ENCODE measurements at places on chromosomes 4 and X.

DNA sequence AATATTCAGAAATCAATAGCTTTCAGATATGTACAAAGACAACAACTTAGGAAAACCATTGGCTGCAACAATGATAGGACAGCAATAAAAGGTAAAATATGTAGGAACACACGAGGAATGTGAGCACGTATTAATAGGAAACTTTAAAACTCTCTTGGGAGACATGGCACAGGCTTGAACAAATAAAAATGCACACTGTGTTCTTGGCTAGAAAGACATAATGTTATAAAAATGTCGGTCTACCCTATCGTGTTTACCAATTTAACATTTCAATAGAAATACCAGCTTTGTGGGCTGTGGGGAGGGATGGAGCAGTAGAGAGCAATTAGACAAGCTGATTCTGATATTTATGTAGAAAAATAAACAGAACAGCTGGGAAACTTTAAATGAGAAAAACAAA is 69.0 kb upstream of the FAM9B start:
- DNase-seq: no peak

DNA sequence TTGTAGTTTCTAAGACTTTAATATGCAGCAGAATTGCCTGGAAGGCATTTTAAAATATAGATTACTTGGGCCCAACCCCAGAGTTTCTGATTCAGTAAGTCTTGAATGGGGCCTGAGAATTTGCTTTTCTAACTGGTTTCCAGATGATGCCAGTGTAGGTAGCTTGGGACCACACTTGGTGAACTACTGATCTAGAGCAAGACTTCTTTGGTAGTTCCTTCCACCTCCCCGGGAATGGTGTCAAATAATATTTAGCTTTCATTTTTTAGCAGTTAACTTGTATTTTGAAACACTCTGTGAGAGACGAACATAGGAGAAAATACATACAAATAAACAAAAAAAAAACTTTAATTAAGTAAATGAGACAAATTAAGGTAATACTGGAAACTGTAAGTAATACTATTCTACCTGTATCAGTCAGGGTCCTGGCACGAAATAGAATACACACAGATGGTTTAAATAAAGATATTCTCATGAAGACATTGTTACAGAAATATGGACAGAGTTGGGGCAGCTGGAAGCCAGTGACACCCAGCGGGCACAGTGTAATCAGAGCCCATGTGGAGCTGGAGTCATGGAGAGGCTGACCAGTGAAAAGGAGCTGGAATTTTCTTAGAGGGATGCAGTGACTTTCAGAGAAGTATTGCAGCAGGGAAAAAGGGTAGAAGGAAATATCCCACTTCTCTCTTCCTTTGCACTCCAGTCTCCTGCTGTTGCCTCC is 905.7 kb downstream of the CCSER1 start:
- no peak for DNase-seq

DNA sequence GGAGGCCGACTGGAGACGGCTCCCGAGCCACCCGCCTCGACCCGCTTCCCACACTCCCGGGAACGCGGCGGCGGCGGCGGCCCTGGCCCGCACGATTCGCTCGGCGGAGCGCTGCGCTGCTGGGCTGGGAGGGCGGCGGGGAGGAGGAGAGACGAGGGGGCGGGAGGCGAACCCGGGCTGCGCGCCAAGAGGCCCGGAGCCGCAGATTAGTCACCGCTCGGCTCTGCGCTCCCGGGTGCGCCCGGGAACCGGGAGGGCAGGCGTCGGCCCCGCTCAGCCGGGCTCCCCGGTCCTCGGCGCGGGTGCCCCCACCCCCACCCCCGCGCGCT is 11.2 kb upstream of the BCOR start:
- DNase-seq: no peak

DNA sequence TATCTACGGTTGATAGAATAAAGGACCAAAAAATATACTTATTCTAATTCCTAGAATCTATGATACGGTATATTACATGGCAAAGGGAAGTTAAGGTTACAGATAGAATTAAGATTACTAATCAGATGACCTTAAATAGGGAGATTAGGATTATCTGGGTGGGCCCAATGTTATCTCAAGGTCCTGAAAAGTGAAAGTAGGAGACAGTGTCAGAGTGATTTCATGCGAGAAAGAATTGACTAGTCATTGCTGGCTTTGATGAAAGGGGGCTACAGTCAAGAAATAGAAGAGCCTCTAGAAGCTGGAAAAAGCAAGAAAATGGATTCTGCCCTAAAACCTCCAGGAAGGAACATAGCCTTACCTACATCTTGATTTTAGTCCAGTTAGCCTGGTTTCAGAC is 176.9 kb upstream of the PPP1R2C start:
- DNase-seq: no peak

DNA sequence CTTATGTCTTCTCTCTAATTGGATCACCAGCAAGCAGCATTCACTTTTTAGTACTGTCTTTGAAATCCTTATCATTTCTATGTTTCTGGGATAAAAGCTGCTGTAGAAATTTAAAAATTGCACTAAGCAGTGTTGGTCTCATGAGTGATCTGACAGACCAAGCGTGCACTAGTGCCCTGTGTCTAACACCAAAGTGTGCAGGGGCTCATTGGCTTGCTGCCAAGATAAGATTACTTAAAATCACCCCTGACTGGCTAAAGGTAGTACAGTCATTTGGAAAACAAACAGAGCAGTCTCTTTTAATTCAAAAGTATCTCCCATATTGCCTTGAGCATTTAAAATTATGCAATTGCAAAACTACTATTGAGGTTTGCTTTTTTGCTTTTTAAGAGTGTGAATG is 304.6 kb downstream of the ARAP2 start:
- DNase-seq: no peak

GRCh38 chr4:82921795-82922194 is 21.3 kb downstream of the THAP9 start:
- no peak for DNase-seq

GRCh38 chr4:120870279-120870673 is 52.2 kb downstream of the PRDM5 start:
- no peak for DNase-seq

DNA sequence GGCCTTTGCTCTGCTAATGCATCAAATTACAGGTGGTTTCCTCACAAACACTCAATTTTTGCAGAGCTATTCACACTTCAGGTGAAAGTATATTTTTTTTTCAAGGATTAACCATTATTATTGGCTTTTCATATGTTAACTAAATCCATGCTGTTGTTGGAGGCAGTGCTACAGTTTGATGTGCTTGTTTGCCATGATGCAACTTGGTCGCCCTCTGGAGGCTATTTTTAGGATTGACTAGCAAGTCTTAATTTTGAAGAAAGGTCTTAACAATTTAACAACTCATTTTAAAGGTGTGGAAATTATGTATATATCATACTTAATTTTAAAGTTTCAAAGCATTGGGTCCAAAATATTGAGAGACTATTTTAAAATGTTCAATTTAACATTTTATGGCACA is 168.8 kb upstream of the FAM47A start:
- no peak for DNase-seq

DNA sequence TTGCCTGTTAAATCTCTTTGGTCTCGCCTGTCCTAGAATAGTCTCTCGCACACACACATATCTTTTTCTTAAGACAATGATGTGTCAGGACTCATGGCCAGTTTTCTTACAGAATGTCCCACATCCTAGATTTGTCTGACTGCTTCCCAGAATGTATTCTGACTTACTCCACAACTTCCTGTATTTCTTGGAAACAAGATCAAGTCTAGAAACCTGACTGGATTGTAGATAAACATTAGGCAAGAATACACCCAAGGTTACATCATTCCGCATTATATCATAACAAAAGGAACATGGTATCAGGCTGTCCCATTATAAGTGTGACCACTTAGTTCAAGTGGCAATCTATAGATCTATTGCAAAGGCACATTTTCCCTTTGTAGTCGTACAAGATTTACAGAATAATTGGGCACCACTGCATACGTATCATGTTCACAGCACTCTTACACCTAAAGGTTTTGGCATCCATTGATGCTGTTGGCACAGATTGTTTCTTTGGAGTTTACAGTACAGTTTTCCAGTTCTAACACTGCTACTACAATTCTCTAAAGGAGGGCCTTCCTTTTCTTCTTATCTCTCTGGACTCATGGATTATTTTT is 56.4 kb downstream of the FBXW7 start:
- DNase-seq: no peak

DNA sequence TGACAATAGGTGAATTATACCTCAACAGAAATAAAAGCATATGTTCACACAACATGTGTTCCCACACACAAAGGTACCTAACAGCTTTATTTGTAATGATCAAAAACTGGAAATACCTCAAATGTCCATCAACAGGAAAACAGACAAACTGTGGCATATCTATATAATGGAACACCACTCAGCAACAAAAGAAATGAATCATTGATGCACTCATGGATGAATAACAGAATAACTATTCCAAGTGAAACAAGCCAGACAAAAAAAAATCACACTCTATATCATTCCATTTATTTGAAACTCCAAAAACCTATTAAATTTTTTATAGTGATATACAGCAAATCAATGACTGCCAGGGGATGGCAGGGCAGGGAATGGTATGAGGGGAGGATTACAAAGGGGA is 148.1 kb downstream of the PLS3 start:
- no peak for DNase-seq

GRCh38 chr4:2248821-2249261 is 6.9 kb upstream of the HAUS3 start:
- no peak for DNase-seq

DNA sequence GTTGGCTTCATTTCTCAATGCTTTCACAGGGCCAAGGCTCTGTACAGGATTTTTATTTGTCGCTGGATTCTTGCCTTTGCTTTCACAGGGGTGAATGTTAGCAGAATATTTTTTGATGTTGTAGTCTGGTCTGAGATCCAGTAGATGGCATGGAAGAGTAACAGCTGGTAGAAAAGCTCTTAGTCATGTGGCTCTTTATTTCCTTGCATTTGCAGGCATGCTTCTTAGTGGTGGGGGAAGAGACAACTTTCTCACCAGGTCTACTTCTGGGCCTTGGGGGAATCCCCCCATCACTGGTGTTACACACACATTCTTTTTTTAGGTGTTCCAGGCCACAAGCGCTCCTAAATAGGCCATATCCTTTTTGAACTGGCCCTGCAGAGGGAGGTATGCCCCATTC is 58.2 kb upstream of the DKK2 start:
- DNase-seq: no peak

GRCh38 chrX:10794203-10794630 is 173.8 kb upstream of the MID1 start:
- DNase-seq: no peak

DNA sequence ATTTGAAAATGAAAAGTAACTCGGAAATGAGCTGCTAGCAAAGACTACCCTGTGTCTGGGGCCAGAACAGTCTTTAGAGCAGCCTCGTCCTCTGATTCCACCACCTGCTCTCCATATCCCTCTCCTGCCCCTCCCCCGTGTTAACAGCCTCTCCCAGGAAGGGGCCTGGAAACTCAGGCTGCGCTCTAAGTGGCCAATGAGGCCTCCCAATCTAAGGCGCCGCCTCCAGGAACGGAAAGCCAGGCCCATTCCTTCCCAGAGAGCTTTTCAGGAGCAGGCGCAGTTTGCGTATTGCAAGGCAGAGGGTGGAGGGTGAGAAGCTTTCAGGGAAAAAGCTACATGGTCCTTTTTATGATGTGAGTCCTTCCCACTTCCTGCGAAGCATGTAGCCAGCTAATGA is 31.2 kb downstream of the RS1 start:
- DNase-seq: no peak

DNA sequence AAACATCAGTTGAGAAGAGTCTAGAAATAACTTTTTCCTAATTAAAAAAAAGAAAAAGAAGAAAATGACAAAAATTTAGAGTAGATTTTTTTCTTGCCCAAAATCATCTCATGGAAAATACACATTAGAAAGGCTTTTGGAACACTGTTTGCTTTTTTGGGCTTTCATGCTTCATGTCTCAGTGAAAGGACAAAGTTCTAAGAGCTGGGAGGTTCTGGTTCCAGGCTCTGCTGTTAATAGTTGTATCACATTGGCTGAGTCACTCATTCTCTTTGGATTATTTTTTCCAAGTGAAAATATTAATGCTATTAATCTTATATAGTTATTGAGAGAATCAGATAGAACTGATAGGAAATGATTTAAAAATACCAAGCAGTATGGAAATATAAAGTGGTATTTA is 32.9 kb upstream of the ETNPPL start:
- DNase-seq: no peak

DNA sequence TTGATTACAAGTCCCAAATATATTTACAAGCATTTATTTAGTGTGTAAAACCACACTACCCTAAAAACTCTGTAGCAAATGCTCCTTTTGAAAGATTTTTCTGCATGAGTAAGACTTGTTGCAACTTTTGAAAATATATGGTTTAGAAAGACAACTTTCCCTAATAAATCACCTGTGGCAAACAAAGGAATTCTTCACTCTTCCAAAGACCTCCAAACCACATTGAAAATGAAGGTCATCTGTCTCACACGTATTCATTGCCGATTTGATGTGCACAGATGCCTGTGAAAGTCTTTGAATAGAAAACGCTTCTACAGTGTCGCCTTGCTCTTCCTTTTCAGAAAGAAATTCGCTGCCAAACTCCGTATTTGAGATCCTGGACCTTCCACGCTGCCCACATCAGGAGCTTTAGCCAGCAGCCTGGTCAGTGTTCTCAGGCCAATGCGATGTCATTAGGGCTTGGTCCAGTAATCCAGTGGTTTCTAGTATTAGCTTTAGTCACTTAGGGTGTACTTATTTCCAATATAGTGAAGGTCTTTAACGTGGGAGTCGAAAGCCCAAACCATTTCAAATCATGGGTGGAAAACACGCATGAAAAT is 22.2 kb downstream of the SPINK2 start:
- DNase-seq: no peak

- no peak for DNase-seq
These were observed 221.2 kb downstream of the LDB2 start for GRCh38 chr4:16677001-16677944.

DNA sequence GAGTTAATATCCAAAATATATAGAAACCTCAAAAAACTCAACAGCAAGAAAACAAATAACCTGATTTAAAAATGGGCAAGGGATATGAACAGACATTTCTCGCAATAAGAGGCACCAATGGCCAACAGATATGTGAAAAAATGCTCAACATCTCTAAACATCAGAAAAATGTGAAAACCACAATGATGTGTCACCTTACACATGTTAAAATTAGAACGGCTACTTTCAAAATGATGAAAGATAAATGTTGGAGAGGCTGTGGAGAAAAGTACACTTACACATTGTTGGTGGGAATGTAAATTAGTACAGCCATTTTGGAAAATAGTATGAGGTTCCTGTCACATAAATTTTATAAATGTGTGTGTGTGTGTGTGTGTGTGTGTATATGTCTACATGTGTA is 731.3 kb downstream of the DMD start:
- no peak for DNase-seq

Data from stimulated activated CD8-positive, alpha-beta memory T cell treated with anti-CD3 and anti-CD28 coated beads, Interleukin-7, amount 100 ng/mL, for 1 hour (primary cell).